Activated CD4-positive, CD25-positive, alpha-beta regulatory T cell treated with anti-CD3 and anti-CD28 coated beads, Interleukin-2, amount 50 U/mL, for 16 hours (primary cell): ENCODE measurements at places on chromosomes 12 and 14.

GRCh38 chr12:94149781-94150239 is 1.4 kb downstream of the PLXNC1 start:
- DNase-seq, result no peak

- DNase-seq, result no peak
These were observed 42.2 kb downstream of the KCNA5 start for GRCh38 chr12:5085896-5086295.

DNA sequence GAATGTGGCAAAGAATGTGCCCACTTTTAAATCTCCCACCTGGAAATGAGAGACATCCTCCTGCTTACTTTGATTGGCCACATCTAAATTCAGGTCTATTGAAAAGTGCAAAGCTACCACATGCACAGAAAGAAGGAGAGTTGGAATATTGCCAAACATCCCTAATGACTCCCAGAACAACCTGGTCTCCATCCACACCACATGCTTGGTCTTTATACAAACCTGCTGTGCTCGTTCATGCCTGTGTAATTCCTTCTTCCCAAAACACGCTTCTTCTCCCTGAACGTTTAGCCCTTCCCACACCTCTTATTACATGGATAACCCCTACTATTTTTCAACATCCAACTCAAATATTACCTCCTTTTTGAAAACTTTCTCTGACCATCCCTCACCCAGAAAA is 66.2 kb upstream of the BCL2L14 start:
- DNase-seq, result no peak

GRCh38 chr12:39443081-39443928 is at the start of gene KIF21A:
Gene KIF21A (minus strand): TSS chr12:39443120. CDS start chr12:39442970, 150 bp downstream.
- peak; percentile 73 for DNase-seq

- no peak for DNase-seq
These were observed 23.2 kb upstream of the JPH4 start for GRCh38 chr14:23601845-23602180.

- no peak for DNase-seq
These were observed 146.3 kb downstream of the TMTC2 start for GRCh38 chr12:82832981-82833380.

GRCh38 chr14:58740379-58740935 is 102.7 kb downstream of the DACT1 start:
- no peak for DNase-seq

DNA sequence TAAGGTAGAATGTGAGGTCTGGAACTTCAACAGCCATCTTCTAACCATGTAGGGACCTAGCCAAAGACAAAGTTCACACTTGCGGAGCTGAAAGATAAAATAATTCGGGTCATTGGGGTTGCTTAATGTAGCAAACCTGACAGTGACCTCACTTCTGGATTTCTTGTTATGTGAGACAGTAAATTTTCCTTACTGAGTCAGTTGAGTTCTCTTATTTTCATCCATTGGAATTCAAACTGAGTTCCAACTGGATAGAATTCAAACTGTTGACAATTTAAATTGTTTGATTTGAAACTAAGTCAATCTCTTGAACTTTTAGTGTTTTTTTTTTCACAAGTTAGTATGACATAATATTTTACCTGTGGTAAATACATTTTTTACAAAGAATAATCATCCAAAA is 406.5 kb downstream of the ADAMTS20 start:
- DNase-seq, result no peak

- DNase-seq, result no peak
These were observed 145.1 kb downstream of the SLC25A21 start for GRCh38 chr14:37027188-37027824.

DNA sequence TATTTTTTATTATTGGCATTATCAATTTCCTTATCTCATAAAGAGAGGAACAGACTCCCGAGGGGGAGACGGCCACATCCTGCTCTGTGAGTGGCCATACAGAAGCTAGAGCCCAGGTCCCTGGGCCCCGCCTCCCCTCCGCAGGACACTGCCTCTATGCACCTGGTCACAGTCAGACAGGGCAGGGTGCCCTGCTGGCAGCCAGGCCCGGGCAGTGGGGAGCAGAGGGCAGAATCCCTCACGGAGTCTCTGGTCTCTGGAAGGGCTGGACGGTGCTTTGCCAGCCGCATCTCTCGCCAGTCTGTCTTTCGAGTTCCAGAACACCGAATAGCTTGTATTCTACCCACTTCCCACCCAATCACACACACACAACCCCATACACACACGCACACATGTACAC is 16.4 kb upstream of the CACNA2D4 start:
- no peak for DNase-seq

GRCh38 chr12:14589169-14590004 is 21.7 kb upstream of the PLBD1 start:
- DNase-seq, result no peak

DNA sequence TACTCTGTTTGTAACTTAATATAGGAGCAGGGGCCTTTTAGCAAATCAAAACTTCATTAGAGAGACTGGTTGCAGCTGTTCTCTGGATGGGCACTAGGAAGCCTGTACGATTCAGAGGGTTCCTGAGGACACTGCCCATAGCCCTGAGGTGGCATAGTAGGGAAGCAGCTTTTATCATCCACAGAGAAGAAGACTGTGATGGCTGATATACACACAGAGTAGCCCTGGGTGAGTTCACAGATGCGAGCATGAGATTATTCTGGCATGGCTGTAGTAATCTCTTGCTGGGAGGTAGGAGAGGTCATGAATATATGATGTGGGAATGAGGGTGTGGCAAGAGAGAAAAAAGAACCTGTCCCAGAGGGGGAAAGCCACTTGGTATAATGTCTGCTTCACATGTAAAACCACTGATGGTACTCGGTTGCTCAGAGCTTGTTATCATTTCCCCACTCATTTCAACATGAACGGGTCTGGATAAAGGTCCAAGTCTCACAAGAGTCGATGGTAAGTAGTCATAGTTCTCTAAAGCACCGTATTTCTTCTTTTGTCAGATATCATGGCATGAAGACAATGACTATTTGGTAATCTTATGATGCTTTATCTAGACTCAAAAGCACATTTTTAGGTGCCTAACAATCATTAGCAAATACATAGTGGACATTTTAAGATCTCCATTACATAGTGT is 52.0 kb downstream of the PEBP1 start:
- DNase-seq, result no peak

- DNase-seq, result no peak
These were observed 112.6 kb downstream of the RBM19 start for GRCh38 chr12:113853491-113853890.

- no peak for DNase-seq
These were observed 15.2 kb downstream of the RASSF3 start for GRCh38 chr12:64625243-64626077.

GRCh38 chr12:99959549-99960170 is 25.1 kb downstream of the ANKS1B start:
- DNase-seq, result no peak

- no peak for DNase-seq
These were observed 334 bp upstream of the TMEM132C start for GRCh38 chr12:128266541-128267130.

- DNase-seq, result no peak
These were observed 70.4 kb downstream of the MOK start for GRCh38 chr14:102234331-102235264.
